ENCODE measurements at places on chromosomes 12 and 14.

DNA sequence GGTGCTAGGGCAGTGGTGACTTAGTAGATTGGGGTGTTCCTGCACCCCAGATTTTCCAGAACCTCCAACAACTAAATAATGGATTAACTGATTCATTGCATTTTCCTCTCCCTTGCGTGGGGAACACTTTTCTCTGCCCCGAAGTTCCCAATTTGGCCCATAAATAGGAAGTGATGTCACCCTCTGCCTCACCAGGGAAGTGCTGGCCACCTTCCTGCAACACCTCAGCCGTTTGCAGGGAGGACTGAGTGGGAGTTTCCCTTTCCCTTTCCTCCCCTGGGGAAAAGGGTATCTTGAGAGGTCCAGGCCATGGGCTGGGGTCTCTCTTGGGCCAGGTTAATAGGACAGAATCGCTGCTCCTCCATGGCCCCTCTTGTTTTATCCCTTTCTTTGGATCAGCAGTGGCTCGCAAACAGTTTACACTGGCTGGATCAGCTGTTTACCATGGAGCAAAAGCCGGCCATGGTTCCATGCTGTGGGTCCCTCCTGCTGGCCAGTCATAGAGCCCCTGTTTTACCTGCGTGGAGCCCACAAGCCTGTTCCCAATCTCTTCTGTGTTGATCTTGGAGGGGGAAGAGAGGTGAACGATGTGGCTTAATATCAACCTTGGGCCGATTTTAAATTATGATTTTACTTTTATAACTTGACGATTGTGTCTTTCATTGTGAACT lies 91.6 kb upstream of the VRK1 start:
- no peak for DNase-seq

- no peak for DNase-seq
Observed at GRCh38 chr14:100893228-100893601, 10.3 kb downstream of the RTL1 start.

DNA sequence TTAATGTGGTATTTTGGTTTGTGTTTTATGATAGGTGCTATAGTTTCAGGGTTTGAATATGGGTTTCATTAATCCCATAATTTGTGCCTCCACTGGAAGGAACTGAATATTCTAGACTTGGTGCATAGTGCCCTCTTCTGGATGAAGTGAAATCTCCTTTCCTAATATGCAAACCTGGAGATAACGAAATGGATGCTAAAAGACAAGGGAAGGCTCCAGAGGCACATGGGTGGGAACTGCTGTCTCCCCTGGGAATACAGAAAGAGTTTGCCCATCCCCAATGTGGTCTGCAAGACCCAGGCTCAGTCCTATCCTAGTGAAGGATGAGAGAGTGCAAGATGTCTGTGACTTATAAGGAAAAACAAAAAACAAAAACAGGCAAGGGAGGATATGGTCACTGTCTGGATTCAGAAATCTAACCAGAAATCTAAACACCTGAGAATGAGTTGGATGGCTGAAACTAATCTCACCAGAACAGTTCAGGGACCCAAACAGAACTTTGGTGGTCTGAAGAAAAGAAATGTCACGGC lies 142.3 kb upstream of the TMPO start:
- DNase-seq = no peak

DNA sequence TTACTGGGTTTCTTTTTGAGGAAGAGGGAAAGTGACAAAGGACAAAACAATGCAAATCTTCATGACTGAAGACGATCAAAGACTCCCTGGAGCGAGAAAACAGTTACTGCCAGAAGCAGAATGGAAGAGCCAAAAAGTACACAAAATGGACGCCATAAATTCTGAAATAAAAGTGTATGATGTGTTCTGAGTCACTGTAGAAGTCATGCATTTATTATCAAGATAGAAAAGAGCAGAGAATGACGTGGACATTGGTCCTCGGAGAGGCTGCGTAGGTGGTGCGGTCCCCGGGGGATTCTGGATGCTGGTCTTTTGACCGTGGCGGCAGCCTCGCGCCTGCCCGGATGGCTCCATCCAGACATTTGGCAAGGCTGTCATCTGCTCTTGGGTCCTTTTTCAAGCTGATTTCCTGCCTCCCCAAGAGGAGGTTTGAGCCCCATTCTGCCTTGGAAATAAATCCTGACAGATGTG lies 52.8 kb downstream of the C14orf132 start:
- DNase-seq = no peak

- DNase-seq = no peak
Observed at GRCh38 chr12:70006619-70006973, 181.6 kb downstream of the MYRFL start.

DNA sequence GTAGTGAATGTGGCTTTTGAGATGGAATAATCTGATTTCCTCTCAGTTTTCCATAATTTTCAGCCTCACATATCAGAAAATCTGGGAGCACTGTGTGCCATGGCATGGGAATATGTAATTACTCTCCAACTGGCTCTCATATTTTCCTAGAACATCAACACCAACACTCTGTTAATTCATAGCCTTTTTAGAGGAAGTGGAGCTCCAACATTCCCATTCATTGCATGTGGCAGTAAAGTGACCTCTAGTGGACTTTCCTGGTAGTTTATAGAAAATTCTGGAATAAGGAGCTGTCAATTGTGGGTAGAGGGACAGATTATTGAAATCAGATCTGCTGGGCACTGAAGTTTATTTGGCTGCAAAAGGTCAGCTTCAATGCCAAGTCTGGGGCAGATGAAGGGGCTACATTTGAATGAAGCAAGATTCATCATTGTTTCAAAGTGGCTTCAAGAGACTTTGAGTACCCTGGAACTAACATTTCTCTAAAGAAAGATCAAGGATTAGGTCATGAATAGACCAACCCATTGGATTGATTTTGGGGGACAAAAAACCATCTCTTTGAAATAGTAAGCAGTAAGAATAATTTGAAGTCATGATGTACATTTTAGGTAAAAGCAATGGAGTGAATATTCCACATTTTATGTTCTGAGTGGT lies 23.6 kb upstream of the USP44 start:
- no peak for DNase-seq

DNA sequence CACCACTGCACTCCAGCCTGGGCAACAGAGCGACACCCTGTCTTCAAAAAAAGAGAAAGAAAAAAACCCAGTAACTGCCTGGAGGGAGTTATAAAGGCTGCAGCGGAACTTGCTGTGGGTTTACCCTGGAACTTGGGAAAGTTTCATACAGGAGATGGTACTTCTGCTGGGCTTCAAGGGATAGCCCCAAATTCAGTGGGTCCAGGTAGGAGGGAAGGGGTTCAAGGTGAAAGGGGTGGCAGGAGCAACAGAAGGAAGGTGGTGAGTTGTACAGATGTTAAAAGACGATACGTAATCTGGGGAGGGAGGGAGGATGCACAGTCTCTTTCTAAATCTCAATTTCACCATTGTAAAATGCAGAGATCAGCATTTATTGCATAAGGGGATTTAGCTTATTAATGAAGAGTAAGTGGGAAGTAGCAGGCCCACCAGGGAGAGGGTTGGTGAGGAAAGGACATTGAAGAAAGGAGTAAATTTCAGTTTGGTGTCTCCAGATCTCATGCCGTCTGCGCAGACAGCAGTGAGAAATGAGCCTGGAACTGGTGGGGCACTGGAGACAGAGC lies 8.5 kb upstream of the GAS2L3 start:
- DNase-seq = no peak

DNA sequence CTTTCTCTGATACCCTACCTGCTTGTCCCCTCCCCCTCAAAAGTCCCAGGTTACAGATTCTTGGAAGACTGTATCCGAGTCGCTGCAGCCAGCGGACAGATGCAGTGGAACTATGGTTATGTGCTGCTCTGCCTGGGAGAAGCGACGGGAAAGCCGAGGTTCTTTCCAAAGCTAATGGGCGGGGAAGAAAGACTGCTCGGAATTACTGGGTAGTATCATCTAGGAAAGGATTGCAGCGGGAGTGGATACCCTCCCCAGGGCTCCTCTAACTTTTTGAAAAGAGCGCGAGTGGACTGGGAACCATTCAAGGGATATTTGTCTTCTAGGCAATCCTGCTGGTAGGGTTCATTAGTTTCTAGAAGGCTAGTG lies 1.4 kb downstream of the PTHLH start:
- DNase-seq = no peak

Data from activated CD8-positive, alpha-beta memory T cell treated with anti-CD3 and anti-CD28 coated beads for 48 hours (primary cell).